Renal cortex interstitium (tissue), 15 donors: ENCODE measurements at places on chromosomes 5 and 9. TPM values are rescaled to one million over a fixed set of nuclear protein-coding genes. Genes with fewer than 3 reads are reported as not detected.

DNA sequence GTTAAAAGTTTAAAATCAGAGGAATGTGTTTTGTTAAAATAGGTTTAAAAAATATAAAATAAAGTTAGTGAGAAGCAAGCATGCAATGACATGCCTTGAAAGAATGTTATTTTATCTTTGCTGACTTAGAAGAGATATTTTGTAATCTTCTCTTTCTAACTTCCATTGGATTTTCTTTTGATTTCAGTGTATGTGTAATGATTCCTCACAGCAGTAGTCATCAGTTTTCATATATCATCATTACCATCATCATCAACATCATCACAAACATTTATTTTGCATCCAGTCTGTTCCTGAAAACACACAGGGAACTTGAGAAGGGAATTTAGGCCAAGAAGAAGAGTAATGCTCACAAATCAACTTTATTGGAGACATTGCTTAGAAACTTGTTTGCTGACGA, 699.6 kb downstream of the TAF11L14 start:
- no peak for DNase-seq

DNA sequence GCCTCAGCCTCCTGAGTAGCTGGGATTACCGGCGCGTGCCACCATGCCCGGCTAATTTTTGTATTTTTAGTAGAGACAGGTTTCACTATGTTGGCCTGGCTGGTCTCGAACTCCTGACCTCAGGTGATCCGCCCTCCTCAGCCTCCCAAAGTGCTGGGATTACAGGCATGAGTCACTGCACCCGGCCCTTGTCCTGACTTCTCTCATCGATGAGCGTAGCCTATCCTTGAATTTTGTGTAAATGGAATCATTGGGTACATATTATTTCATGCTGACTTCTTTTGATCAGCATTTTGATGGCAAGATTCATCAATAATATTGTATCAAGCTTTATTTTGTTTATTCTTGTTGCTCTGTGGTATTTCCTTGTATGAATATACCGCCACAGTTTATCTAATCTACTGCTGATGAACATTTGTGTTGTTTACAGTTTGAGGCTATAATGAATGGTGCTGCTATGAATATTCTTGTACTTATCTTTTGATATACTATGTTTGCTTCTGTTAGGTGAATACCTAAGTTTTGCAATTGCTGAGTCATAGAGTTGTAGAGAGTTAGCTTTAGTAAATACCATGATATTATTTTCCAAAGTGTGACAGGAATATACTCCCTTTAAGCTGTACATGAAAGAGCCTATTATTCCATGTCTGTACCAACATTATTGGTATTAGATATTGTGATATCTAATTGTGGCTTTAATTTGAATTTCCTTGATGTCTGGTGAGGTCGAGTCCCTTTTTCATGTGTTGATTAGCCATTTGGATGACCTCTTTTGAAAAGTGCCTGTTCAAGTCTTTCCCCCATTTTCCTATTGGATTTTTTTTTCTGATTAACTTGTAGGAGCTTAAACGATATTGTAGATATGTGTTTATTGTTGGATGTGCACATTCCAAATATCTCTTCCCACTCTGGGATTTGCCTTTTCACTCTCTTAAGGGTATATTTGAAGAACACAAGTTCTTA, 107.5 kb downstream of the RGS3 start:
- DNase-seq, result no peak

DNA sequence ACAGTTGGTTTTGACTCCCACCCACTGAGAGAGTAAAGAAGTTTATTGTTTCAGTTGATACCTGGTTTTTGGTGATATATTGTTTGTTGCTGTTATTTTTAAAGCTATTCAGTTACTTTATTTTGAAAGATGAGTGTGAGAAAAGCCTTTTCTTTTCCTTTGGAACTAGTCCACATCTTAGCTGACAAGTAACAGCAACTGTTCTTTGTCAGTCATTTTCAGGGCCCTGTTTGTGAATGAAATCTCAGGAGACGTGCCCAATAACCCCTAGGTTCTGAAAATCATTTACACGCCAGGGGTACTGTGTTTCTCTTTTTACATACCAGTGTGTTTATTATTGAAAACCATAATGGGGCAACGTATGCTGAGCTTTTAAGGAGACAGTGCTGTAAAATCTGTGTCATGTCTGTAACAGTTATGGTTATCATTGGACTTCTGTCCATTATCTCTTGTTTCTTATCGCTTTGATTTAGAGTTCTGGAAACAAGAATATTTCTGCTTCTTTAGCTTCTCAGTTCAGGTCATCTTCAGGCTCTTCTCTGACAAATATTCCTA, 75.0 kb downstream of the LIX1 start:
- no peak for DNase-seq

- DNase-seq, result no peak
These were observed 162.3 kb downstream of the AOPEP start for GRCh38 chr9:94888775-94889174.

Gene PCDHGB4
- 4.9 TPM for polyA plus RNA-seq

- peak; percentile 36 for DNase-seq
These were observed 337.1 kb upstream of the PANK3 start for GRCh38 chr5:168916266-168916665.

DNA sequence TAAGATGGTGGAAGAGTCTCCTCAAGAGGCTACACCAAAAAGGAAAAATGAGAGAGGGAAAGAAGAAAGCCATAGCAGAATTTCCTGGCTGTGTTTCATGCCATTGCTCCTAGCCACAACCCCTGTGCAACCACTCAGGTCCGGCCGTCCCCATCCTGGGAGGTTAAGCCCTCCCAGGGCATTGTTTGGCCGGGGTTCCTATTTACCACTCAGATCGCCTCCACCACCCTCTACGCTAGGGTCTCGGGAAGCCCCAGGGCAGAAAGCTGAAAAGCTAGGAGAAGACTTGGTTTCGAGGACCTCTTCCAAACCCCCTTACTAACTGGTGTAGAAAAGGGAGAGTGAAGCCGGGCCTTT, 715 bp downstream of the RC3H2 start:
- no peak for DNase-seq

GRCh38 chr5:138725153-138725817, 27.9 kb upstream of the CTNNA1 start:
- DNase-seq, result no peak

DNA sequence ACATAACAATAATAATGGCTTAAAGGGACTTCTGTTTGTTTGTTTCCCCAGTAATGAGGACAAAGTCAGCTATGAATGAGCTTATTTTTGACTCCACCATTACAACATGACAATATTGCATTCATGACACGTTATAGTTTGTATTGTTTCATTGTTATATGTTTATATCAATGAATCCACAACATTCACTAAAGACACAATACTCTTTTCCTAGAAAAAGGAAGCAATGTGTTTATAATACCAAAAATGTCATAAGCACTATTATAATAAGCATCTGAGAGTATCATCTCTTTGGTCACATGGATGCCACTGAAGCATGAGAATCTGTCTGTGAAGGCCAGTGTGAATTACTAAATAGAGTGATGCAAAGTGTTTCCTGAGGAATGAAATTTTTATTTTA, 1026.9 kb upstream of the C9orf72 start:
- DNase-seq, result no peak

DNA sequence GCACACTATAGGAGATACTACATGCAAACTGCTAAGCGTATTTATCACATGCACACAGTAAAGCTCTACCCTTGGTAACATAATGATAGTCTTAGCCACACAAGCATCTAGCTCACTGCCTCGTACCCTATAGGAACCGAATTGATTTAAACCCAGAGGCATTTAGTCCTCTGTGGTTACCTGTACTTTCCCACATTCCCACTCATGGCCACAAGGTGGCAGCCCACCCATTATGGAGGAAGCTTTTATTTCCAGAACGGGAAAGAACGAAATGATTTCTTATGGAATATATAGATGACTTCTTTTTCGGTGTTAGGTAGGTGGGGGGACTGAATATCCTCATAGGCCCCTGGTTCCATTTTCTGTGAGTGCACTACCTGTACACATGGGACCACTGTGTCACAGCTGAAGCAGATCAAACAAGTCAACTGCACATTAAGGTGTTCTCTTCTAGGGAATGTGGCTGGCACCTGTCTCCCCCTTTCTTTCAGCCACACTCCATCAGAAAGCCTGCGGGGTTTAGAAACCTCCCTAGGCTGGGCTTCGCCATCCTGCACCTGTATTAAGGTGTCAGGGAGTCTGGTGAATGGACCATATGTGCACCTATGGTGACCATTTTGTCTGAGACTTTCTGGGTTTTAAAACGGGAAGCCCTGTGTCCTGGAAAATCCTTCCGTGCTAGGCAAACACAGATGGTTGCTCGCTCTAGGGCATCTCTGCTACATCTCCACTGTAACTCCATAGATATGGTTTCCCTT, 313.2 kb downstream of the SLIT3 start:
- DNase-seq, result no peak

Gene PCDHB15
- polyA plus RNA-seq, result 14.9 TPM

DNA sequence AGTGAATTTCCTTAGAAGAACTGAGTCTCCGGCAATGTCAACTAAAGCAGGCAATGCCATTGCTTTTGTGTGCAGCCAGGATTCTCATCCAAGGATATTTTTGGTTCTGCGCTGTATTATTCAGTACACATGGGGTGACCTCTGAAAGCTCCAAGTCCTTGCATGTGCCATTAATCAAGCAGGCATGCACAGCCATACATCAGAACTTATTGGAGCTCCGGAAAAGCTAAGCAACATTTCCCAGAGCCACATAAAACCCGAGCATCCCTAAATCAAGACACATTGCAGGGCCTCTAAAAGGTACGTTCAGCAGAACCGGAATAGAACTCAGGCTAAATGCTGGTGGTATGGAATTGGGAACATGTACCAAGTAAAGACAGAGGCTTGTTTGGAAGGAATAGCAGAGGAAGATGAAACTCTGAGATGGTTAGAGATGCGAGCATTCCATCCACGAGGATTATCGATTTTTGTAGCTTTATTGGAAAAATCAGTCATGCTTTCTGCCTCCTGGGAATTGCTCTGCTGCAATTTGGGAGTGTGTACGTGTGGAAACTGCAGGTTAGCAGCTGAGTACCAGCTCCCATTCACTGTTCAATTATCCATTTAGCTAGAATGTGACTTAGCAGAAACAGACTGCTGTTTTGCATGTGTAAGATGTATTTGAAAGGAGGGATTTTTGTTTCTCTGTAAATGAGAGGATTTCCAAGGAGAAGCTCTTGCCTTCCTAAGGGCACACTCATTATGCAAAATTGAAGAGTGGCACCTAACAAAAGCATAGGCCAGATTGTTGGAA, 143.7 kb upstream of the WWC1 start:
- no peak for DNase-seq

Gene KIAA1958
- polyA plus RNA-seq, result 16.5 TPM

DNA sequence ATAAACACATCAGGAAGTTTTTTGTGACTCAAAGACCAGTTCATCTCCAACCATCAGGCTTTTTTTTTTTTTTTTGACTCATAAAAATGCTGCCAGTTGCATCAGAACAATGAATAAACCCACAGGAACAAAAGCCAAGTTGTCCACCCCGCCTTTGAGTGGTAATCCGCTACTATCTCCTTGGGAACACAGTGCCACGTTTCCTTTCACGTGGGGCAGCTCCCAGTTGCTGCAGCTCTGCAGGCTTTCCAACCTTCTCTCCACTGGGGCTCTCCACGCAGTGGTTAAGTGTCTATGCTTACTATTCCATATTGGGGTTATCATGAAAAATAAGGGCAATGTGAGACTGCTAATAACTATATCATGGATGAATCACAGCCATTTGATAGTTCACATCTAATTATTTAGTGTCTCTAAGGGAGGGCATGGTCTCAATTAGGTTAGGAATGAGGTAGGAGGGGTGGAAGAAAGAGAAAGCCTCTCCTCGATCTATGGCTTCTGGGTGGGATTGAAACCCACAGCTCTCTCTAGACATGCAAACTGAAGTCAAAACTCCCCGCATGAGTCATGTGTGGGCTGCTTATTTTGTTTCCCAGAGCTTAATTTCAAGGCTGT, 55.8 kb upstream of the ACTBL2 start:
- no peak for DNase-seq
